ENCODE measurements at places on chromosomes 12 and 14.

GRCh38 chr14:88599761-88600439 lies 37.1 kb downstream of the ZC3H14 start:
- no peak for DNase-seq

GRCh38 chr12:30805959-30806358 lies 51.2 kb upstream of the CAPRIN2 start:
- no peak for DNase-seq

GRCh38 chr14:100910888-100911664 lies 7.6 kb upstream of the RTL1 start:
- DNase-seq, result no peak

GRCh38 chr14:31283578-31284252 lies 76.1 kb upstream of the HECTD1 start:
- no peak for DNase-seq

DNA sequence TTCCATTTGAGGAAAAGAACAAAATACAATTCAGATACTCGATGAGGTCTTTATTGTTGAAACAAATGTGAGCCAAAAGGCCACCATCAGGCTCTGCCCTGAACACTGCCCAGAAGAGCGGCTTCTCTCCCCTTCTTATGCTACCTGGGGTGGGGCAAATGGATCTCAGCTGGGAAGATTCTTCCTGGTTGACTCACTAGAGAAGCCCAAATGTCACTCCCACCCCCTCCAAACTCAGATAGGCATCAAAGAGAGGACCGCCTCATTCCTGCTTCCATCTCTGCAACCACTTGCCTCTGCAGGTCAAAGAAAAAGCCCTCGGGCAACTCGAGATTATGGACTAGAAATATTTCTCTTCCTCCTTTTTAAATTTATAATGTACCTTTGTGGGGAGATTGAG lies 55.8 kb downstream of the TBX3 start:
- no peak for DNase-seq

GRCh38 chr14:32996343-32996742 lies 57.7 kb downstream of the NPAS3 start:
- DNase-seq, result no peak

GRCh38 chr14:89445273-89445973 lies 28.4 kb upstream of the FOXN3 start:
- peak; percentile 8 for DNase-seq

GRCh38 chr14:64926398-64926995 lies 12.2 kb downstream of the CHURC1 start:
- DNase-seq, result no peak

DNA sequence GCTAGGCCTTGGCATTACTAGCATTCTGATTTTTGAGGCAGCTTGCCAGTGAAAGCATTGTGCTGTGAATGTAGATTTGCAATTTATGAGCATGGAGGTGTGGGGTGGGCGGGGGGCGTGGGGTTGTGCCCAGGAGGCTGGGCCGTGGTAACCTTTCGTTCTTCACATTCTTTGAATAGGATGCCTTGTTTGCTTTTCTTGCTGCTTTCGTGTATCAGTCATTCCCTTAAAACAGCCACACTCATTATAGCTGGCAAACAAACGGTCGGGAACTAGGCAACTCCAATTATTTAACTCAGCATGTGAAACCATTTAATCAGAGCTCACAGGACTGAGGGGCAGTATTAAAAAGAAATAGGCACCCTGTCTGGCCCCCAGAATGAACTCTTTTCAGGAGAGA lies 115.9 kb upstream of the PELI2 start:
- DNase-seq, result no peak

DNA sequence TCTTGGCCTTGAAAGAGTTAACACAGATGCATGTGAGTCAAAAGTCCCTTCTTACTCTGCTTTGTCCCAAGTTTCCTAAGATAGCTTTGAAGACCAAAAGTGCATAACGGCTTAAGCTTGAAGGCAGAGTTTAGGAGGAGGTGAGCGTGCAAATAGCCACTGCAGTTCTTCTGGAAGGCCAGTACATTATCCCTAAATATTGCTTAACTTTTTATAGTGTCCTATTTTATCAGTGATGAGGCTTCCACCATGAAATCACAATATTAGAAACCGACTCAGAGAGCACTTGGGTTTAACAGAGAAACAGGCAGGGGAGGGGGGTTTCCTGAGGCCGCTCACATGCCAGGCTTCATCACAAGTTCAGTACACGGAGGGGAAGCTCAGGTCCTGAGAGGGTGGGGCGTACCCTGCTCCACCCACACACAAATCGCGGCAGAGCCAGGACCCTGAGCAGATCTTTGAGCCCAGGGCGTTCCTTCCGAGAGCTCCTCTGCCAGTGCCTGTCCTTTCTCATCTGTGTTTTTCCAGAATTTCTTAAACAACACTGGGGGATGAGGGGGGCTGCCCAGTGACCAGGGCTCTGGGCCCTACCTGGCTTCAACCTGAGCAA lies 26.8 kb upstream of the BDKRB2 start:
- DNase-seq, result no peak

DNA sequence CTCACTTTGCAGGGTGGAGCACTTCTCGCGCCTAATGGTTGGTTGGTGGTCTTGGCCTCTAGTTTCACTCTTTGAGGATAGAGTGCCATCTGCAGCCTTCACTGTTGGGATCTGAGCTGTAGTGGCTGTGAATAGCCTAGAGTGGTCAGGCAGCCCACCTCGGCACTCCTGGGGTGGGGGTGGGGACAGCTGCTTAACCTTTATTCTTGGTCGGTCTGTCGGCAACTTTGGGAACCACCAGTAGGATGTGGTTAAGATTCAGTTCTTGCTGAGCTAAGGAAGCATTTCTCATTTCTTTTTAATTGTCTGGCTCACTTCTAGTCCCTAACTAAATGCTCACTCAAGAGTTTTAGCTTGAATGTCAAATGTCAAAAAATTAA lies 21.1 kb downstream of the TMBIM6 start:
- no peak for DNase-seq

- DNase-seq, result no peak
Observed at GRCh38 chr14:105335735-105336476, 21.4 kb downstream of the PACS2 start.

DNA sequence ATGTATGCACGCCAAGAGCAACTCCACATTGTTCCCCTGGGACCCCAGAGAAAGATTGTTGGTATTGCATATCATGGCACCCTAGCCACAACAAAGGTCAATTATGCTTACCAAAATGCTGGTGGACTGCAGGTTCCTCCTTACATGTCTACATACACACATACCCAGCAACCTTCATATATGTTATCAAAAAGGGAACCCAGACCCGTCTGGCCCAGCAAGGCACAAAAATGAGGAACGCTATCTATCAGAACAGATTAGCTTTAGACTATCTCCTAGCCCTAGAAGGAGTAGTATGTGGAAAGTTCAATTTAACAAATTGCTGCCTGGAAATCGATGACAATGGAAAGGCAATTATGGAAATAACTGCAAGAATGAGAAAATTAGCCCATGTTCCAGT lies 61.5 kb downstream of the DHRS2 start:
- DNase-seq, result no peak

- no peak for DNase-seq
Observed at GRCh38 chr12:113271853-113272561, 50.7 kb downstream of the TPCN1 start.

GRCh38 chr12:65603438-65604351 lies 220.6 kb upstream of the HMGA2 start:
- no peak for DNase-seq

DNA sequence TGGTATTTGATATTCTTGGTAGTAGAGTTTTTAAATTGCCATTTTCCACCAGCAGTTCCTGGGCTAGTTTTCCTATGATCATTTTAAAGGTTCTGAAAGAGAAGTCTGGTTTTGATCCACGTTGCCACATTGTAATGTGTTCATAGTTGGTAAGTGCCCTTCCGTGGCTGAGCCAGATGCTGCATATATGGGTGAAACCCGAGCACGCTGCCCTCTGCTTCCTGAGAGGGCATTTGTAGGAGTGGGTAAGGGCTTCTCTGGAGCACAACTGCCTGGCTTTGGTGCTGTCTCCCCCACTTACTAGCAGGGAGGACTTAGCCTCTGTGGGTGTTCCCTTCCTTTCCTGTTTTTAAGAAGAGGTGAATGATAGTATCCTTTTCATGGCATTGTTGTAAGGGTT lies 7.1 kb downstream of the SNRNP35 start:
- no peak for DNase-seq

DNA sequence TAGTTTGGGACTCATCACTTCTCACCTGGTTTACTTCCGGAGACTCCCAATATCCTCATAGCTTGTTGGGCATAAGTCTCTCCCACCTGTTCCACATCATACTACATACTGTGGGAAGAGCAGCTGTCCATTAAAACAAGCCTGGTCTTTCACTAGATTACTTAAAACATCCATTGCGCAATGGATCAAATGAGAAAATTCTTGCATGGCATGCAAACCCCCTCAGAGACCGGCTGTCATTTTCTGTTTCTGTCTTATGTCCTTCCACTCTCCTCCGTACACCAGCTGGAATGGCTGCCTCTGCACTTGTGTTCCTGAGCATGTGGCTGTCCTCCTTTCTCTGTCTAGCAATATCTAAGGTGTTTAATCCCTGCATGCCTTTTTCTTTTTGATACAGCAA lies 265.6 kb downstream of the TMEM117 start:
- DNase-seq, result no peak

- DNase-seq, result no peak
Observed at GRCh38 chr14:51084962-51085361, 9.9 kb downstream of the TRIM9 start.

DNA sequence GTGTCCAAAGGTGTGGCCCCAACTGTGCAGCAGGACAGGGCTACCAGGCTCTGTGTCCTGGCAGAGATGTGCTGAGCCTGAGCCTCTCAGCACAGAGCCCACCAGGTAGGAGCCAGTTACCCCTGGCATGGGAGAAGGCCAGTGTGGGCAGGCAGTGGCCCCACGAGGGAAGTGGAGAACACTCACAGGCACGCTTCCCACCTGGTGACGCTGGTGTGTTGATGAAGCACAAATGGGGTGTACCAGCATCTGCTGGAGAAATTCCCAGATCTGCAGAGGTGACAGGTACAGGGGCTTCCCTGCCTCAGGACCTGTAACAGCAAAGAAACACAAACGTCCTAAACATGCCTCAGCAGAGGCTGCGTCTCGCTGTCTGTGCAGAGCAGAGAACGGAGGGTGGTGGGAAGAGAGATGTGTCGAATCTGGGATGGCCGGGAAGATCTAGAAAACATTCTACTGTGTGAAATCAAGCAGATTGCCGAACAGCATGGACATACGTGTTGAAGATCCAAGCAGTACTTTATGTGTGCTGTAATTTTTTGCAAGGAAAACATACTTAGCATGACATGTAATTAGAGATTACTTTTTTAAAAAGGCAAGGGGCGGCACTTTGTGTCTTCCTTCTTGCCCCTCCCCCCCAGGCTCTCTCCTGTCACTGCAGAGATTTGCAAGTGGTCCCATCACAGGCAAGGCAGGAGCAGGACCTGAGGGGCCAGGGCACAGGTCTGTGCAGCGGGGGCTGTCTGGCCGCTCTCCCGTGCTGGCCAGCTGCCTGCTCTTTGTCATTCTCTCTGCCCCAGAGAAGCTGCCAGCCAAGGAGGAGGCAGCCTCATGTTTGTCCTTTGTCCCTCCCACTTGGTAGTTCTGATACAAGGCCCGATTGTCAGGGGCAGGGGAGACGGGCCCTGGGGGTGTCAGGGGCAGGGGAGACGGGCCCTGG lies 17.3 kb downstream of the HIP1R start:
- no peak for DNase-seq

DNA sequence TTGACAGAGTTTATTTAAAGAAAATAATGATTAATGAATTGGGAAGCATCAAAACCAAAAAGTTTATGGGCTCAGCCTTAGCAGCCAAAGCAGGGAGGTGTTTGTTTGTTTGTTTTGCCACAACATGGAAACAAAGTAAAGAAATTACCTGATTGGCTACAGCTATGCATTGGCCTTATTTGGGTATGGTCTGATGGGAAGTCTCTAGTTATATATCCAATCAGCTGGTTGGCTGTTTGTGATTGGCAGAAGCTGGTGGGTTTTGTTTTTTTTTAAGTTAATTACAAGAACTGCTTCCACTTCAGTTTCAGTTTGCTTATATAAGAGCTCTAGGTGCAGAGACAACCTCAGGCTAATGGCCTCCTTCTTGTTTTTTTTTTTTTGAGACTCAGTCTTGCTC lies 4.6 kb upstream of the LEMD3 start:
- no peak for DNase-seq

DNA sequence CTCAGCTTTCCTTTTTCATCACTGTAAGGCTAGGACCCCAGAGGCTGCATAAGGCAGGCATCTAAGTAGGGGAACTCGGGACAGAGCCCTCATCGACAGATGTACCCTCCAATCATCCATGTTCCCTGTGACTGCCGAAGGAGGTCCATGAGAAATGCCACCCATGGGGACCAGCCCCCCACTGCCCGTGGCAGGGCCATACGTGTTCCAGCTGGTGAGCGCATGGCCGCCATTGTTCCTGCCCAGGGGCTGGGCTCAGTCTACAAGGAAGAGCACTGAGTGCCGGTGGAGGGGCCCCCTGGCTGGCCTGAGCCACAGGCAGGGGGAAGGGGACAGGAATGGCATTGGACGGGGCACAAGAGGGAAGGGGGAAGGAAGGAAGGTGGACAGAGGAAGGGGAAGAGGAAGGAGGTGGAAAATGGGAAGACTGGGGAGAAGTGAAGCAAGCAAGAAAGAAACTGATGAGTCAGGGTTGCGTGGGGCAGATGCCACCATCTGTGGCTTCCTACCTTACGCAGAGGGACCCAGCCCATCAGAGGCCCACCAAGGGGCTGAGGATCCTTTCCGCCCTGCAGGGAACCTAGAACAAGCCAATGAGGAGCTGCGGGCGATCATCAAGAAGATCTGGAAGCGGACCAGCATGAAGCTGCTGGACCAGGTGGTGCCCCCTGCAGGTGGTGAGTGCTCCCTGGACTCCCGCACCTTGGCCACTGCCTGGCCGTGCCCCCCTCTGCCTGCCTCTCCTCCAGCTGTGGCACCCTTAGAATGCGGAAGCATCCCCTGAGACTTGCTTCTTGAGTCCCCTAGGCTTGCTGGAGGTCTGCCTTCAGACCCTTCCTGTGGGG lies 120.6 kb upstream of the FKBP4 start:
- DNase-seq, result no peak

DNA sequence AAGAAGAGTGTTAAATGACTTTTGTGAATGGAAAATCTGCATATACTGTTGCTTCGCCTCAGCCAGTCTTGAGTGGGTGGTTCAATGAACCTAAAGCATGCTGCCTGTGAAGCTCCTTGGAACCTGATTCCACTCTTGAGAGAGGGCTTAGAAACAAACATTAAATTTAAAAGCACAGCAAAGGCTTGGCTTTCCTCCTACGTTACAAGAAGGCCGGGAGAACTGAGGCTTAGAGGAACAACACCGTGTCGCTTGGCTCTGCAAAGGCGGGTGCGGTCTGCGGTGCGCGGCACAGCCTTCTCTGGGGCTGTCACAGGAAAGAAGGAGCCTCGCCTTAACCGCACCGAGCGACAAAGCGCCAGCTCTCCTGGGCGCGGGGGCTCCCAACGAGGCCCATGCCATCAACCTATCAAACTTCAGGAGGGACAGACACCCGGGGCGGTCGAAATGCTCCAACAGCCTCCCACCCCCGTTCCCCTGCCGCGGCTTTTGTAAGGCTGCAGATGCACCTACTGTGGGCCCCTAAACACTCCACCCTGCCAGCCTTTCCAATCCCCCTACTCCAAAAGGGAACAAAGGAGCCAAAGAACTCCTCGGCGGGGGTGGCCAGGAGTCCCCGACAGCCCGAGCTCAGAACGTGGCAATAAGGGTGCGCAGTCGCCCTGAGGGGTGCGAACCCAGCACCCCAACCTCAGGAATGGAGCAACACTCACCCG lies 729 bp downstream of the OSBPL8 start:
- peak; percentile 48 for DNase-seq

Data from stimulated activated CD4-positive, alpha-beta T cell treated with anti-CD3 and anti-CD28 coated beads, TNF-alpha, amount 100 ng/mL, for 1 hour (primary cell).